ENCODE measurements at places on chromosomes 1 and 21.

GRCh38 chr1:190808035-190808434 lies 330.4 kb upstream of the BRINP3 start:
- no peak for DNase-seq

- no peak for DNase-seq
Measured at GRCh38 chr1:222916100-222916499, 101.3 kb downstream of the DISP1 start.

GRCh38 chr1:108561689-108562326 lies 1.9 kb downstream of the EEIG2 start:
- peak; percentile 90 for DNase-seq

DNA sequence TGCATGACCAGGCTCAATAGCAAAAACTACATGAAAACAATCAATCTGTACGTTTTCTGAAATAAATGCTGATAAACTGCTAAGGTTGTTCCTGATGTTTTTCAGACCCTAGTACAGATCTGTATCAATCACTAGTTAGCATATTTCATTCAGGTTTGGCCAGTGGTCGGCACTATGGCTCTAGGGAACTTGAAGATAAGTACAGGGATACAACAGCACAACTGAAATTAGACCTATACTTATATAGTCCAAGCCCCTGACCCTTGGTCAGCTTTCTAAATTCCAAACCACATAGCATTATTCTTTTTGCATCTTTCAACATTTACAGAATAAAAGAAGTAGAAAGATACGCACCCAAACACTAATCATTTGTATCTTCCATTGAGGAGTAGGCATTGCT lies 142.7 kb downstream of the PLPPR4 start:
- DNase-seq, result no peak

DNA sequence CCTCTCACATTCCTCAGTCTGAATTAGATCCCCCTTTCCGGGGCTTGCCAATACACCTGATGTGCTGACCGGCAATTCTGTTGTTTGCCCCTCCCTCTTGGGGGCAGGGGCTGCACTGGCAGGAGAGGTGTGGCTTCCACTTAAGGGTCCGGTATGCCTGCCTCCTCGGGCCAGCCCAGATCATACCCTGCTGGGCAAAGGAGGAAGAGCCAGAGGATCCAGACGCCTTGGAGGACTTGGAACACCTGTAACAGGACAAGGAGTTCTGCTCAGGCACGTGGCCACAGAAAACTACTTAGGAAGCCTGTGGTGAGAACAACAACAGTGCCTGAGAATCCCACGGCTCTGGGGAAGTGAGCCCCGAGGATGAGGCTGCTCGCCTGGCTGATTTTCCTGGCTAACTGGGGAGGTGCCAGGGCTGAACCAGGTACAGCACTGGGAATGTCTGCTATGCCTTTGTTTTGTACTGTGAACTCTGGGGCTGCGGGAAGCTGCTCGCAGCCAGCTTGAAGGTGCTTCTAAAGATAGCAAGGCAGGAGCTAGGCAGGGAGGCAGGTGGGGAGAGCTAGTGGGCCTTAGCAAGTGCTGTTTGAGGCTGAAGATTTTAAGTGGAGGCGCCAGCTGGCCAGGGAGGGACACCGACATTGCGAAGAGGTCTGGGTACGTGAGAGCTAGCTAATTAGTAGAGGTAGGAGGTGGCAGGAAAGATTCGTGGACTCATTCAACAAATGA lies at the start of gene SMPDL3B:
Gene SMPDL3B (plus strand): TSS at position 183 of the 732 bp plus-strand sequence. CDS start 184 bp downstream, at position 367.
- DNase-seq, result no peak

- no peak for DNase-seq
Measured at GRCh38 chr21:41418956-41419680, 6.9 kb upstream of the MX1 start.

DNA sequence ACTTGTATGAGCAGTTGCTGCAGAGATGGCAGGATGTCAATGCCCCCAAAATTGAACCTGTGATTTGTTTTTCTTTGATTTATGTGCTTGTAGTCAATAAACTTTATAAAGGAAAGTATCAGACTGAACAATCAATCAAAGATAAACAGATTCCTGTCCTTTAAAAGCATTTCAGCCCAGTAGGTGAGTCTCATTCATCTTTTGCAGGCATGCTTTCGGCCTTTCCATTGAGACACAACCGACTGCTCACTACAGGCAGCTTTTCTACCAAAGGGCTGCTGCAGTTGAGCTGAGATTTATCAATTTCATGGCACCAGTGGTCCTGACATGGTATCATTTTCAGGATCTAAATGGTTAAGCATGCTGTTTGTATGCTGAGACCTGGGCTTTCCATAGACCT lies 513.6 kb upstream of the PTBP2 start:
- no peak for DNase-seq

- no peak for DNase-seq
Measured at GRCh38 chr1:85323770-85324169, 47.3 kb upstream of the BCL10 start.

- DNase-seq, result no peak
Measured at GRCh38 chr21:46295177-46295770, 9.1 kb downstream of the YBEY start.

GRCh38 chr1:23125489-23125888 lies 43.2 kb downstream of the LUZP1 start:
- no peak for DNase-seq

DNA sequence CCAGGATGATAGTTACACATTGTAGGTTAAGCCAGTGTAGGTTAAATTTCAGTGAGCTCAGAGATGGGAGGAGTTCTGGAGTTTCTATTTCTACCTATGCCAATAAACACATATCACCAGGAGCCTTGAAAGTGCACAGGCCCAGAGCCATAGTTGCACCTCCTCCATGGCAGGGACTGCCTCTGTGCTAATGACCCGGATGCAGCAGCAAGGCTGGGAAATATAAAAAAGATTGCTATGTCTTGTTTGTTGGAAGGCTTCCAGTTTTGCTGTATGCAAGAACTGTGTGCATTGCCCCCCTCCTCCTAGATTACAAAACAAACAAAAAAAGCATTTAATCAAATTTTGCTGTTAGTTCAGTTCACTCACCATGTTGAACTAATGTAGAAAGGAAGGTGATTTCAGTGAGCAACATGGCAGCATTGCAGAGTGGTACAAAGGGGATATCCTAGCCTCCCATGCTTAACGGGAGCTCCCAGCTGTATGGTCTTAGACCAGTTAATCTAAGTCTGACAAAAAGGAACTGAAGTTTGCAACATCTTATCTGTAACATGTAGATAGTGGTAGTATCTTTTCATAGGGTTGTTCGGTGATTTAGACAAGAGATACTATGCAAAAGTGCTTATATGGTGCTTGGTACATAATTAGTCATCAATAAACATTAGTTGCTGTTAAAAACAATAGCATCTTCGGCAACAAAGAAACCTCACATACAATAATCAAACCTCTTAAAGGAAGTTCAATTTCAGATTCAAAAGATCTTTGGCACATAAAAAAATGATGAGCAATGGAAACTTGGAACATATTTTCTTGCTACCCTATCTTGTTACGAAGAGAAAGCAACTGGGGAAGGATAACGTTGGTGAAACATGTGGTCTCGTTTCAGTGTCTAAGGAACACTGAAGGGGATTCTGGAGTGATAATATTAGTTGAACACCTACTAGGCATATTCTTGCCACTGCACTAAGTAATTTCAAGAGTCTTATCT lies 309.5 kb downstream of the ASTN1 start:
- no peak for DNase-seq

DNA sequence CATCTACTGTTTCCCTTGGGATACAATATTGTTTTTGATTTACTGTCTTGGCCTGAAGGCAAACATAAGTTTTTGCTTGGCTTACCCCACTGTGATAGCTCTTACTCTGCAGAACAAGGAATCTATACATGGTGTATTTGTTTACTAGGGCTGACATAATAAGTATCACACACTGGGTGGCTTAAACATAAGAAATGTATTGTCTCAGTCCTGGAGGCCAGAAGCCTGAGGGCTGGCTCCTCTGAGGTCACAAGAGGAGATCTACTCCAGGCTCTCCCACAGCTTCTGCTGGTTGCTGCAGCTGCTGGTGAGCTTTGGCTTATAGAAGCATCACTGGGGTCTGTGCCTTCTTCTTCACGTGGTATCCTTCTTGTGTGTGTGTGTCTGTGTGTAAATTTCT lies 30.7 kb upstream of the IGSF5 start:
- DNase-seq, result no peak

DNA sequence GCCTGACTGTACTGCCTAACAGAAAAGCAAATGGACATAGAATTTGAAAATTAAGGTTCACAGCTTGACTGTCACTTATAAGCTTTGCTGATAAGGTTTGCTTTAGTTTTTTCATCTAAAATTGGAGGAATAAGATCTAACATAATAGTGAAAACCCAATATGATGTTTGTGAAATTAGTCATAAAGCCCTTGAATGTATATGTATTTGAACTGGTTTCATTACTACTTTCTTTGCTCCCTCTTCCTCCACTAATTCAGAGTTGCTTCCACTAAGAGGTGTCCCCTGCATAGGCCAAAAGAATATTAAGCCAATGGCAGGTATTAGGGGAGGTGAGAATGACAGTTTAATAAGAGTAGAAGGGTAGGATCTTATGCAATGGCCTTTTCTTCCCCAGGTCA lies 10.5 kb downstream of the PRPF38A start:
- no peak for DNase-seq

DNA sequence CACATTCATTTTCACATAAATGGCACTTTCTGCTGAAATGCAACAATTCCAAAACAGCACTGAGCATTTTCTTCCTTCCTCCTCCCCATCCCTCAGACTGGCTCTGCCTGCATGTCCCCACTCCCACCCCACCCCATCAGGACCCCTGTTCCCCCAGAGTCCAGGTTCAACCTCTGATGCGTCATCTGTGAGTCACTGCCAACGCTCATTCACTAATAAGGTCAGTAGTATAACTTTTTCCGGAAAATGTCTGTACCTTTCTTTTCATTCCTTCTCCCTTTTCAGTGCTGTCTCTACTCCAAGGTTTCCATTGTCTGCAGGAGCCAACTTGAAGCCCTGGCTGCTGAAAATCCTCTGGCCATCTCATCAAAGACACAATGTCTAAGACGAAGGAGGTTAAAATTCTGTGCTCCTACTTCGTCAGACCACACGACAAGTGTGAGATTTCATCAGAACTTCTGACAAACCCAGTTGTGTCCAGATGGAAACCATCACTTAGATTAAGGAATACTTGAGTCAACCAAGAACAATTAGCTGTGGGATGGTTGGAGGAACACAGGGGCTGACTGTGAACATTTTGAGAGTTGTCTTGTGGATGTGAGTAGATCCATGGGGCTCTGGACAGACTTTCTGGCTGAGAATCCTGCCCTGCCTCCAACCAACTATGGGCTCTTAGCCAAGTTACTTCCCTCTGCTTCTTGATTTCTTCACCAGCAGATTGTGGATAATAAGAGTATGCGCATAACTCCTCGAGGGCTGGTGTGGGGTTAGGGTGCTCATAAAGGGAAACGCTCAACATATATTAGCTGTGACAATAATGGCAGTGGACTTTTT lies 35.6 kb upstream of the UTS2 start:
- DNase-seq, result no peak

GRCh38 chr1:204409836-204410687 lies 1.6 kb downstream of the PPP1R15B start:
- DNase-seq, result peak; percentile 17

DNA sequence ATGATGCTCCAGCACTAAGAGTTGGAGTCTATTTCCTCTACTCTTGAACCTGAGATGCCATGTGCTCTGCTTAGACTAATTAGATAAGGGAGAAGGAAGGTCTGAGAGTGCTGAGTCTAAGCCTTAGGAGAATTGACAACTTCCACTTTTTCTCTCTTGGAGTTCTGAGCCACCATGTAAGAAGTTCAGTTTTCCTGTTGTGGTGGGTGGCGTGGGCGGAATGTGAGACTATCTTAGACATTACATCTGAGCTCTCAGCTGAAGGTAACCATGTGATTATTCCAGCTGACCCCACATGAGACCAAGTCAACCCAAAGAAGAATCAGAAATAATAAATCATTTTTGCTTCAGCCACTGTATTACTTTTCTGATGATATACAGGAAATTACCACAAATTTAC lies 404.5 kb upstream of the LRRC7 start:
- DNase-seq, result no peak

GRCh38 chr1:222187566-222188332 lies 360.2 kb downstream of the HHIPL2 start:
- DNase-seq, result no peak

DNA sequence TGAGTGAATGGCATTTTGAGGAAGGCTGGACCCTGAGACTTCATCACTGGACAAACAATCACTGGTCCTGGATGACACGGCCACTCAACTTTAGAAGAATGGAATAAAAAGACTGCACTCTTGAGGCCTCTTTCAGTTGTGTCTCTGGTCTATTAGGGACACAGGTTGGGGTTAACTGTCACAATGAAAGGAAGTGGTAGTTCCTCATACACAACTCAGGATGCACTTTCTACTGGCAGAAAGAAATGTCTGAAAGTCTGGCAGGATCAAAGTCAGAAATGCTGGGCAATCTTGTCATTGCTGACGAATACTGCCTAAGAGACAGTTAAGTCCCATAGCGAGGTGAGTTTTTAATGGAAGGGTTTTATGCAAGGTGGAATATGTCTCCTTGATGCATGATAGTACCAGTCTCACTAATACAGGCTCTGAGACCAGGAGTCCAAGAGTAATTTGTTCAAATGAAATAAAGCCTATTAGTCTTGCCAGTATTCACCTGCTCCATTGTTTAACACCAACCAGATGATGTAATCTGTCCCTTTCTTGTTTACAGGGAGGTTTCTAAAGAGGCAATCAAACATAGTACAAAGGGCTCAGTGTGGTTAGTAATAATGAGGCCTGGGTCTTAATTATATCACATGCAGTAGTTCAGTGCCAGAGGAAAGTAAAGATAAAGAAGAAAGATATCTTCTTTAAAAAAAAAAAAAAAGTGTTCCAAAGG lies 11.2 kb upstream of the RRP15 start:
- no peak for DNase-seq

GRCh38 chr1:21126324-21126723 lies 50.4 kb downstream of the EIF4G3 start:
- DNase-seq, result no peak

- peak; percentile 84 for DNase-seq
Measured at GRCh38 chr1:248862998-248863881, 4.4 kb upstream of the ZNF692 start.

GRCh38 chr1:44721485-44722361 lies 9.2 kb downstream of the RNU5D-1 start:
- peak; percentile 96 for DNase-seq

GRCh38 chr1:166597516-166597915 lies 241.8 kb upstream of the POGK start:
- no peak for DNase-seq

Measured in activated CD4-positive, alpha-beta T cell treated with anti-CD3 and anti-CD28 coated beads, Interleukin-2, Interleukin-6, amounts not matched to agents 100 ng/mL and 50 ng/mL, durations not matched to agents 16 hours and 8 hours (primary cell).